CD4-positive, alpha-beta T cell treated with Interleukin-17A for 1 hour (primary cell): ENCODE measurements at places on chromosomes 11 and 22.

- DNase-seq = no peak
These were observed 36.9 kb upstream of the KLHL35 start for GRCh38 chr11:75469785-75470405.

DNA sequence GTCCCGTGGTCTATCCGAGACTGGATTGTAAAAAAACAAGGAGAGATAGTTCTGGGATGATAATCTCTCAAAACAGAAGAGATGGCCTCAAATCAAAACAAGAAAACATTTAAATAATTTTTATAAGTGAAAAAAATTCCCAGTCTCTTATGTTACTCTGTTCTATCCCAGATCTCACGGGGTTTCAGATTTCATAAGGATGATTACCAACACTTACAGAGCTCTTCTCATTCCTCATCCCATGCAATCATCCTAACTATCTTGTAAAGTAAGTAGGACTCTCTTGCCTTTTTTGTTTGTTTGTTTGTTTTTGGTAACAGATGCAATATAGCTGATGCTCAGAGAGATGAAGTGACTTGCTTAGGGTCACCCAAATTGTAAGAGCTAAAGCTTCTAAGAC is 20.0 kb upstream of the ZBTB16 start:
- no peak for DNase-seq

DNA sequence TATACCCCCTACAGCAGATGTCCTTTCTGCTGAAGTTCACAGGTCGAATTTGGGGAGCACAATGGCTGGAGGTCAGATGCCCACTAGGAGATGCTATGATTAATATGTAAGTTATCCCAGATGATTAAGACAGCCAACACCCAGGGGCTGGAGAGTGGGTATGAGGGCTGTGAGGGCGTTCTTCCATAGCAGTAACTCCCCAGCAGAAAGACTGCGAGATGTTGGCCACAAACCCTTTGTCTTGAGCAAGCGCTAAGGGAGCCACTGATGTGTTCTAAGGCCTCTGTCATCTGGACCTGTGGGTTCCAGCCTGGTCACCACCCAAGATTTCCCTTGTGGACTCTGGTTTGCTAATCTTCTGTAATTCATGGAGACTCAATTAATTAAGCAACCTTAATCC is 77.6 kb downstream of the BMAL1 start:
- DNase-seq = no peak

DNA sequence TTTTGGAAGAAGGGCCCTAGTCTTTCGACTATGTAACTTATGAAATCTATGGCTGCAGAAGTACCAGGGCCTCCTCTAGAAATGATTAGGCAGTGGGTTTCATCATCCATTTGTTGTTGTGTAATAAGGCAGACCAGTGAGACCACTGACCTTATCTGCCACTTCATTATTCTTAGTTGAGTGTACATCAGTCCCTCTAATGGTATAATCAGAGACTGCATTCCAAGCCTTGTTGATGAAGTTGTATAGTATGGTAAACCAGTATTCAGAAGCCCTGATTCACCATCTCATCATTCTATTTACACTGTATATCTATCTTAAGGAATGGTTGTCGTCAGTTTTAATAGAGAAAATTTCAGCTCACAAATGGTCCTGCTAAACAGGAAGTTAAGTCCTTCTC is 32.2 kb upstream of the GRIA4 start:
- DNase-seq = no peak

DNA sequence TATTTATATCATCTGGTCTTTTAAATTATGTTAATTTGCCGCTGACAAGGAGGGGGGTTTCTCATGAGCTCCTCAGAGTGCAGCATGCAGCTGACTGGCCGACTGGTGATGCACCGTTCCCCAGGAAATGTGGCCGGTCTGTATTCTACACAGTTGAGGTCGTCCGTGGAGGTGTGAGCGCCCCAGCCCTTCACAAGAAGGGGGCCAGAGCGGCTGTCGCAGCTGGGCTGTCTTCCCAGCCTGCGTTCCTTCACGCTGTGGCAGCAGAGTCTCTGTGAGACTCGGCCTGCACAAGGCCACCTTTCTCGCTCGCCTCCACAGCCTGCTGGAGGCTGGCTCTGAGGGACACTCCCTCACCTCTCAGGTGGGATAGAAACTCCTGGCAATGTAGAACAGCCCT is 43.2 kb downstream of the AP2A2 start:
- DNase-seq = no peak

- no peak for DNase-seq
These were observed 17.0 kb downstream of the ATXN10 start for GRCh38 chr22:45688600-45689080.

DNA sequence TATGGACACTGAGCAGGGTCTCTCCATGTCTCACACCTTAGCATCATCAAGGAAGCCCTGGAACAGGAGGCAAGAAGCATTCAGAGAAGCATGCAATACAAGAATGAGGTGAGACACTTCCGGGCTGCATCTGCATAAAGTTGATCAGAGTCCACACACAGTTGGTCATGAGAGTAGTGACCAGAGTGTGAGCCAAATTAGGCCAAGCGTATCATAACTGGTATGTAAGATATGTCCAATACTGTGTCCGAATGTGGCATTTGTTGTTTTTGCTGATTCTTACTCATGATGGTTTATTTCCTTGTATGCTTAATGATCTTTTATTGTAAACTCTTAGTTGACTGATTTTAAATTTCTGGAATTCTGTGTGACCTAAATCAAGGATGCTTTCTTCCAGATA is 315.7 kb downstream of the INSC start:
- DNase-seq = no peak

GRCh38 chr11:130771708-130772107 is 144.6 kb downstream of the SNX19 start:
- DNase-seq = no peak

DNA sequence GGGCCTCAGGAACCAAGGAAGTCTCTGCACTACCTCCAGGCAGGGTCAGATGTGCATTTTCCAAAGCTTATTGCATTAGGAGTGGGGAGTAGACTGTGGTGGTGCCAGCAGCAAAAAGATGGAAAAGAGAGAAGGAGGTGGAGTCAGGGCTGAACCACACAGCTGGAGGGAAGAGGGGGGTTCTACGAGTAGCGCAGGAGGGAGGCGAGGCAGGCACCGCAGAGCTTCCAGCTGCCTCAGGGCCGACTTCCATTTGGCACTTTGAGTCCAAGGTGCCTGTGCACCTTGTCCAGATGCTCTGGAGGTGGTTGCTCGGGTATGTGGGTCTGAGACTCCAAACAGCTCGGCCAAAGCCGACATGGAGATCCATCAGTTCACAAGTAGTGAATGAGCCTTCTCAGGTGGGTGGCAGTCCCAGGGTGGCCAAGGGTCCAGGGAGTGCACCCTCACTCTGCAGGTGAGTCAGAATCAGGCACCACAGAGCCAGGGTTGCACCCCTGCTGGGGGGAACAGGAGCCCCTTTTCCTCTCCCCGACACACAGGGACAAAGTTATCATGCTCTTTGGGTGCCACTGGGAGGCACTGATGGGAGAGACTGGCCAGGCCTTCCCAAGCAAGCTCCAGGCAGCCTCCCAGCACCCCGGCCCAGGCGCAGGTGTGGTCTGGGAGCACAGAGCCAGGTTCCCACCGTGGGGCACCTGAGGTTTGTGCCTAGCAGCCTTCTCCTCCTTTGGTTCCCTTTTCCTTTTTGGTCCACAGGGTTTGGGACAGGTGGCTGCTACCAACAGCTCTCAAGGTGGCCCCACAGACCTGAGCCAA is 30.2 kb downstream of the GGT5 start:
- no peak for DNase-seq

DNA sequence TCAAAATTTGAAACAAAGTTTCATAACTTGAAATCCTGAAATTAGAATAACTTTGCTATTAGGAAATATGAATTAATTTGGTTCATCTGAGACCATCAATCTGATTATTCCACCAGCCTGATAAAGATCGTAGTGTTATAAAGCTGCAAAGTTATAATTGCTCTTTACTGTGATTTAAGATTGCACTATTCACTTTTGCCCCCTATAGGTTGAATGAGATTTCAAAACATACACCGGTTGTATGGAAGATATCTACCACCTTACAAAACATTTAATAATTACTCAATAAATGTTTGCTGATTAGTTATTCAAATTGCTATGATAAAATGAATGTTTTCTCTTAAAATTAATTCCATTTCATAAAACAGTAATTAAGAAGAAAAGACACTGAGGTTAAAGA is 26.1 kb downstream of the APIP start:
- DNase-seq = no peak

- DNase-seq = peak; percentile 70
These were observed 85.3 kb upstream of the SYT13 start for GRCh38 chr11:45371251-45372115.

DNA sequence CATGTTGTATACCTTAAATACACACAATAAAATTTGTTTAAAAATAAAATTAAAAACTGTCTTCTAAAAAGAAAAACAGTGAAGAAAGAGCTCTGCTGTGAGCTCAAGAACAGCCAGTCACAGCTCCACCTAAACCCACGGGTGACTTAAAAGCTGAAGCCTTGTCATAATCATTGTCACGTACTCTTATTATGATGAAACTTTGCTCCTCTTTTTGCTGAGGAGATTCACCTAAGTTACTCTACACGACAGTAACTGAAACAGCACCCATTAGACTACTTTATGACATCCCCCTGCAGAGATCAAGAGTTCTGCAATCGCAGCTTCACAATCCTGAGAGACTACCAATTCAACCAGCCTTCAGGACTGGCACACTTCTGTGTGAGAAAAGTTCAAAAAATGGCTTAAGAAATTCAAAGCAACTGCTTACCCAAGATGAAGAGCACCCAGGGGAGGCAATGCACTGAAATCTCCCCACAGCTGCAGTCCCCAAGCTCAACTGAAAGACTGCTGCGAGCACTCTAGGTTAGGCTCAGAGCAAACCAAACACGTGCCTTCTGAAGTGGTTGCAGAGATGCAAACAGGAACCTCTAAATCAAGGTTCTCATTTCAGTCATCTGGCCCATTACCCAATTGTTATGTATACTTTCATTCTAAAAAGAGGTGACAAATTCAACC is at the start of gene JAML:
Gene JAML, minus strand, starts transcription at position 501 of the 678 bp plus-strand sequence. CDS start 10,145 bp downstream, outside the sequence.
- peak; percentile 78 for DNase-seq

DNA sequence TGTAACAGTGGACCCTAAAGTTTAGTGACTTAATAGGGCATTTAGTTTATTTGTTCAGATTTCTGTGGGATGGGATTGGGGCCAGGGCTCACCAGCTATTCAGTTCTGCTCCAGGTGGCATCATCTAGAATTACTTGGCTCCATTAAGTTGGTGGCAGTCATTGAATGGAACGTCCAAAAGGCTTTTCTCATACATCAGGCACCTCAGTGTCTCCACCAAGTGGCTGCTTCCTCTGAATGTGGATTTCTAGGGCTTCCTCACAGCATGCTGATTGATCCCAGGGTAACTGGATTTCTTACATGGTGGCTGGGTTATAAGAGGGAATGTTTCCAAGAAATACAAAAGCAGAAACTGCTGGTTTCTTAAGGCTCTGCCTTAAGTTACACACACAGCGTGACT is 34.7 kb downstream of the USP47 start:
- DNase-seq = no peak

DNA sequence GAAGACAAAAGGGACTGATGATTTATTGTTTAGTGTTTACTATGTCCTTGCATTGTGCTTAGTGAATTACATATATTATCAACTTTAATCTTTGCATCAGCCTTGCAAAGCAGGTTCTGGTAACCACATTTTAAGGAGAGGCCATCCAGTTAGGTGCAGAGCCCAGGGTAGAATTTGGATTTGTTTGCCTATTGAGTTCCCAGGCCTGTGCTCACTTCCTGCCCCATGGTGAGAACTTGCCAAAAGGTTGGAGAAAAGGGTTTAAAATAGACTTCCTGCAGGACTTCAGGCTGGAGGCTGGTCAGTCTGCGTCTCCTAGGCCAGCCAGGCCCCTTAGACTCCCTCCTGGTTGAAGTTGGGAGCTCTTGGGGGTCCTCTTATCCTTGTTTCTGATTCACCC is 72.1 kb downstream of the ATXN10 start:
- no peak for DNase-seq

DNA sequence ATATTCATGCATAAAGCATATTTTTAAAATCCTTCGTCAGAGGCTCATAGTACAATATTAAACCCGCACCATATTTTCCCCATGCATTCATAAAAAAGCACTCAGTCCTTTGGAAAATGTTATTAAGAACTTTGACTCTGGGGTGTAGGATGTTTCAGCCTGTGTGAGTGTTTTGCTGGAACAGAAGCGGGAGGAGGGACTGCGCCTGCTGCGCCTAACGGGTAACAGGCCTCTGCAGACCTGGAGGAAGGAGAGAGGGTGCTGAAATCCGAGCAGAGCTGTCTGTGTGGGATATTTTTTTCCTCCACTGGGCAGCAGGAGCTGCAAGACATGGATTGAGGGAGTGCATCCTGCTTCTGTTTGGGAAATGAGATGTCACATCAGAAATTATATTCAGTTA is 483.0 kb downstream of the BRD1 start:
- no peak for DNase-seq

DNA sequence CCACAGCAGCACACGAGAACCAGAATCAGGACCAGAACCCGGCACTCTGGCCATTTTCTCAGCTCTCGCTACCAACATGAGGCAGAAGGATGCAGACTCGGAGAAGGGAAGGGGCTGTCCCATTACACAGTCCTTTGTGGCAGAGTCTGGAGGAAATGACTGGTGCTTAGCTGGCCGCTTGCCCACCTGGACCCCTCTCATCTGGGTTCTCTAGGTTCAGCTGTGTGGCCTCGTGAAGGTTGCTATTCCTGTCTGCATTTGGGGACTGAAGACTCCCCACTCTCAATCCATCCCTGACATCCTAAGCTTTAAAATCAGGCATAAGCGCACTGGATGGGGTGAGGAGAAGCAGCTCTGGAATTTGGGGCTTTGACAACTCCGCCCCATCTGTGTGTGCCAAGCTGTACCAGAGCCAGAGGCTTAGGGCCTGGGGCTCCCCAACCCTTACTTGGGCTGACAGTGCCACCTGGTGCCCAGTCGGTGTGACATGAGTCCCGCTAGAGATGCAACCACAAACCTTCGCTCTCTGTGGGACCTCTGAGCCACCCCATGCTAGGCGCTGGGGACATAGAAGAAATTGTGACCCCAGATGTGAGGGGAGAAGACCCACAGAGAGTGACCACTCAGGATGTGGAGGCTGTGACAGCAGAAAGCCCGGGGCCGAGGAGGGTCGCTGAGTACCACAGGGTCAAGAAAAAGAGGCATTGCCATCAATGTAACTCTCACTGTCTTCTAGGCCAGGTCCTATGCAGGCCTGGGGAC is 35.8 kb upstream of the FCHSD2 start:
- DNase-seq = peak; percentile 81

GRCh38 chr11:65556470-65557279 is 1.5 kb downstream of the LTBP3 start:
- no peak for DNase-seq

DNA sequence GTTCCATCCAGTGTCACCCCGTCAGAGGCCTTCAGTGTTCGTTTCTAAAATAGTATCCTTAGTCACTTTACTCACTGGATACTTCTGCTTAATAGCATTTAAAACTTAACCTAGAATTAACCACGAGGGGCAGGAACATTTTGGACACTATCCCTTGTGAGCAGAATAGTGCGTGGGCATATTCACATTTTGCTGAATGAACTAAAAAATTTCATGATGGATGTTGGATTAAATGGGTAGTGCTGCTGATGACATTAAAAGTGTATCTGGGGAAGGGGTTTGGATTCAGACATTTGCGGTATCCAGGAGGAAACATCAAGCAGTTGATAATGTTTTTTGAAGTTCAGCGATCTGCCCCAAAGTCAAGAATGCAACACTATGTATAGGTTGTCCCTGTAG is 750 bp upstream of the NAT10 start:
- no peak for DNase-seq

- no peak for DNase-seq
These were observed 16.0 kb downstream of the TNRC6B start for GRCh38 chr22:40193429-40194421.

GRCh38 chr11:27455667-27456066 is 16.9 kb downstream of the LGR4 start:
- DNase-seq = no peak
